ENCODE measurements at places on chromosomes 1 and 21. TPM values are rescaled to one million over a fixed set of nuclear protein-coding genes. Genes with fewer than 3 reads are reported as not detected.

Gene FAM78B
- total RNA-seq, result 0.36 TPM

Gene SH2D2A
- total RNA-seq, result 0.48 TPM

Gene PRAMEF15
- not detected for total RNA-seq

Gene MASP2
- not detected for total RNA-seq

Gene ANGPTL1
- total RNA-seq, result 1.7 TPM

Gene KRTAP19-1
- not detected for total RNA-seq

Gene DNAJC6
- total RNA-seq, result 5.2 TPM

Gene CHI3L2
- 2.6 TPM for total RNA-seq

Measured in RPMI7951 (cell line).